ENCODE measurements at places on chromosomes 4 and X.

DNA sequence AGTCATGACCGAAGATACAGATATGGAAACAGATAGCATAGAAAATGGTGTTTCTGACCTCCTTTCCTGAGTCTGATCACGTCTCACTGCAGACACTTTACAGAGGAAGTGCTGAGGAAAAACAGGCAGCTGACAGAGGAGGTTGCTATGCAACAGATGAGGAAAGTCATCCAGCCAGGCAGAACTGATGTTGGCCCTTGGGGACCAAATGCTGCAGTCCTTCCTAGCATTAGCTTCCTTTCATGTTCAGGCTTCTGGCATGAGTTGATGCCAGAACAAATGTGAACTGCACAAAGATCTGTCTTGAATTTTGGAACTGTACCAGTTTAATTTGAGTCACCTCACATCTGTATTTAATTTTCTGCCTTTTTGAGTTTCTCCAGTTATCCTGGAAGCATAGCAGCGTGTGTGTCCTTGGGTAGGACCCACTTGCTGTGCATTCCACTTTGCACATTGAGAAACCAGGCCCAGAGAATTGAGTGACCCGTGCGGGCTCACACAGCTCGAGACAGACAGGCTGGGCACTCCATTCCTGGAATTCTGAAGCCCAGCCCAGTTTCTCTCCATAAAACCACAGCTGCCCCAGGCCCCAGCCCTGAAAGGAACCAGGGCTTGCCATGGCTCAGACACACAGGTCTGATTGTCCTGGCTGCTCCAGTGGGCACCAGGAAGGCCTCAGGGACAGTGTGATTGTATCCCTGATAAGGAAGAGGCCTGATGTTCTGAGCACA lies 1.4 kb upstream of the MAGED1 start:
- DNase-seq, result no peak

DNA sequence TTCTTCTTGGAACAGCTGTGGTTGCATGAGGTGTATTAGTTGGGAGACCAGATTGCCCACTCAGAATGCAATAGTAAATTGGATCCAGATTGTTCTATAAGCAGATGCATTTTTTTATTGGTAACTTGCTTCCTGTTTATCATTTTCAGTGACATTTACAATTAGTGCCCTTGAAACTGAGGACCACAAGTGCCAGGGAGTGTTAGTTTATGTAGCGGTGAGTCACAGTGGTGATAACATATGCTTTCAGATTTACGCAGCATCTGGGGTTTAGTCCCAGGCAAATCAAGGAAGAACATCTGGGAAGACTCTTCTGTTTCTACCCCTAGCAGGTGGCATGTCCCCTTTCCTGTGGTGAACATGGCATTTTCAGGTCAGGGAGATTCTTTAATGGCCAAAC lies 24.1 kb downstream of the FRMPD4 start:
- DNase-seq, result no peak

DNA sequence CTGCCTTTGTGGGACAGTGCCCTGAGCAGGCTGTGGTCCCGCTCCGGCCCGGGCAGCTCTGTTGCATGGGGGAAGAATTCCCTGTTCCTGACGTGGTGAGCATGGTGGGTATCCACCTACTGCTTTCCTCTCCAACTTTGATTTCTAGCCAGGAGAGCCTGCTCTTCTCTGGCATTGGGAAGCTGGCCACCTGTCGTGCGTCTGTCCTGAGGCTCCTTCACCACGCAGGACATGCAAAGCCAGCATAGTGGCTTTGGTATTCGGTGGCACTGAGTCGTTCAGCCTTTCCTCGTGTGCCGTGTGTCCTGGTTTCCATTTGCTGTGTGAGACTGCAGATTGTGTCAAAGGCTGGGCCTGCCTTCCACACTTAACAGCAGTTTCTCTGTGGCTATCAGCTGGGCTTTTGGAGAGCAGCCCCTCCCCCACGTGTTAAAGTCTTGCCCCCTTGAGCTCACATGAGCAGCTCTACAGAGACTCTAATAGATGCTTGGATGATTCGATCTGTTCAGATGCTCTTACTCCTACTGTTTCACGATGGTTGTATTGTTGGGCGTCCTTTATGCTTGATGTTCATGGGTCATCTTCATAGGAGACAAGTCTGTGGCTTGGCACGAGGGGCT lies 46.3 kb upstream of the CLCN4 start:
- no peak for DNase-seq

DNA sequence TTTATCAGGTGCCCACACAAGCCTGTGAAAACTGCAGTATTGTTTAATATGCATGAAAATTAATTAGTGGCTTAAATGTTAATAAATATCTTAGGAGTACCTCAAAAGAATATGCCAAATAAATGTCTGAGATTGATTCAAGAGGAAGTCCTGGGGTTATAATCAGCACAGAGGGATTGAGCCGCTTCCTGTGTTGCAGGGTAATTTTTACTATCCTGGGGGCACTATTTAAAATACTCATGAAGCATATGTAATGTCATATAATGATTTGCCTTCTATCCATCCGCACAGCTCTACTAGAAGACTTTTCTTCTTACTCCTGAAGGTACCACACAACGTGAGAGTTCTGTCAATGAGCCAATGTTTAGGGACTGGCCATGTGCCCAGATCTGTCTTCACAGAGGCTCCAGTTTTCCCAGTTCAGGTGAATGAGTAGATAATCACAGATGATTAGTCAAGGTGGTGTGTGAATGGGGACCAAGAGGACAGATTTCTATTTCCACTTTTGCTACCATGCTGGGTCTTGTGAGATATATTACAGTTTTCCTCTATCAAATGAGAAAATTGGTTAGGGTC lies 233.3 kb downstream of the USP46 start:
- no peak for DNase-seq

DNA sequence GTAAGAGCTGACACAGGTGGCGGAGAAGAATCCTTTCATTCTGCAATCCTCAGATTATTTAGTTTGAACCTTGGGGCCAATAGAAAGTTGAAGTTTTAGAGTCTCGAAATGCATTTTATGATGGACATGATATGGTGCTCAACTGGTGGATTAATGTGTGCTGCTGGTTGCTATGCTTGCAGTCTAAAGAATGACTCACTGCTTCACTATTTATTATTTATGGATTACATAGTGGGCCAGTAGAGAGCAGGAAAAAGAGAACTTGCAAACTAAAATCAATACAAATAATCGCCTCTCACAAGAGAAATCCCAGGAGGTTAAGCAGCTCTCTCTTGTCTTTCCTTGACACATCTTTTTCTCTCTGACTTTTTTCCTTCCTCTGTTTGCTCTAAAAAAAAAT lies 2326.8 kb upstream of the AGA start:
- DNase-seq, result no peak

DNA sequence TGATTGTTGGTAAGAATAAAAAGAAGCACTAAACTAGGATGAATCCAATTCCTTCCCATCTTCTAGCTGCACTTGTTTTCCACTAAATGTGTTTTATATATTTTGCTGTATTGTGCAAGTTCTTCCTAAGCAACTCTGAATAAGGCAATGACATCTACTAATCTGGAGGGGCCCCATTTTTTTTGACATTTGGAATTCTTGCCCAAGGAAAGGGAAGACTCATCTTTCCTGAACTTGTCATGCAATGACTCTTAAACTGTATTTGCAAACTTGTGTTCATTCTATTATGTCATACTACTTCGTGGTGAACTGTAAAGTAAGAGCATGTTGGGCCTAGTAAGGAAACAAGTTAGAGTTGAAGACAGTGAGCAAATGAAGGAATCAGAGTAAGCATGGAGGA lies 45.9 kb downstream of the FREM3 start:
- DNase-seq, result no peak
